ENCODE measurements at places on chromosomes 2 and 18. TPM values are rescaled to one million over a fixed set of nuclear protein-coding genes. Genes with fewer than 3 reads are reported as not detected.

- no peak for DNase-seq
These were observed 57.3 kb downstream of the IRS1 start for GRCh38 chr2:226742347-226742746.

DNA sequence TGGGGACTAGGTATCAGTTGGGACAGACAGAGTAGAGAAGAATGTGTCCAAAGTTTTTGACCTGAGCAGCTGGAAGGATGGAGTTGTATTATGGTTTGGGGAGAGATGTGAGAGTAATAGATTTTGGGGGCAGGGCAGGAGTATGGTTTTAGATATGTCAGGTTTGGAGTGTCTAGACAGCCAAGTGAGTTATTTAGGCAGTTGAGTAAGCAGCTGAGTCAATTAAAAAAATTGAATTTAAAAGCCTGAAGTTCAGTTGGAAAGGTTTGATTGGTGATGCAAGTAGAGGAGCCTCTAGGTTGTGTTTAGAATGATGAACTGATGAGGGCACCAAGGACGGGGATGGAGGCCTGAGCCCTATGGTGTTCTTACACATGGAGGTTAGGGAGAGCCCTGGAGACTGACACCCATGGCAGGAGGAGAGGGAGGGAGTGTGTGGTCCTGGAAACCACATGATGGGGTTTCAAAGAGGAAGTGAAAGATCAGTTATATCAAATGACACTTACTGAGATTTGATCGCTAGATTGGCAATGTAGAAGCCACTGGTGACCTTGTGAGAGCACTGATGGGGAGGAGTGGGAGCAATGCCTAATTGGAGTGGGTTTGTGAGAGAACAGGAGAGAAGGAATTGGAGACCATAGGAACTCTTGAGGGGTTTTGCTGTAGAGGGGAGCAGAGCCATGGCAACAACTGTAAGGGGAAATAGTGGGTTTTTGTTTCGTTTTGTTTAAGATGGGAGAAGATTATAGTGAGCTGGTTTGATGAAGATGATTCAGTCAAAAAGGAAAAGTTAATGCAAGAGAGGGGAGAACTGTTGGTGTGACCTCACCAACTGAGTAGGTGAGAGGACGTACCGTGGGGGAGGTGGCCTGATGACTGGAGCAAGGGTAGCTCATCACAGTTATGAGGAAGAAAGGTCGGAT lies 10.3 kb downstream of the ITGA6 start:
- DNase-seq, result no peak

DNA sequence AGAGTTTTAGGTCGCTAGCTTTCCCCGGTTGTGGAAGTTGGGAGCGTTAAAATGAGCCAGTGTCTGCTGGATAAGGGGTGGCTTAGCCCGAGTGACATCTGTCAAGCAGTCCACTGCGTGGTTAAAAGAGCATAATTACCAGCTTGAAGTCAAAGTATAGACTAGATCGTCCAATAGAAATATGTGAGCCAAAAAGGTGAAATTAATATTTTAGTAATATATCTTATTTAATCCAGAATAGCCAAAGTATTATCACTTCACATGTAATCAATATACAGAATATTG lies 654 bp downstream of the COMMD1 start:
- no peak for DNase-seq

Gene PNO1
- 5.4 TPM for polyA plus RNA-seq
